NCI-H1694 (cell line): ENCODE measurements at places on chromosomes 5 and 9.

DNA sequence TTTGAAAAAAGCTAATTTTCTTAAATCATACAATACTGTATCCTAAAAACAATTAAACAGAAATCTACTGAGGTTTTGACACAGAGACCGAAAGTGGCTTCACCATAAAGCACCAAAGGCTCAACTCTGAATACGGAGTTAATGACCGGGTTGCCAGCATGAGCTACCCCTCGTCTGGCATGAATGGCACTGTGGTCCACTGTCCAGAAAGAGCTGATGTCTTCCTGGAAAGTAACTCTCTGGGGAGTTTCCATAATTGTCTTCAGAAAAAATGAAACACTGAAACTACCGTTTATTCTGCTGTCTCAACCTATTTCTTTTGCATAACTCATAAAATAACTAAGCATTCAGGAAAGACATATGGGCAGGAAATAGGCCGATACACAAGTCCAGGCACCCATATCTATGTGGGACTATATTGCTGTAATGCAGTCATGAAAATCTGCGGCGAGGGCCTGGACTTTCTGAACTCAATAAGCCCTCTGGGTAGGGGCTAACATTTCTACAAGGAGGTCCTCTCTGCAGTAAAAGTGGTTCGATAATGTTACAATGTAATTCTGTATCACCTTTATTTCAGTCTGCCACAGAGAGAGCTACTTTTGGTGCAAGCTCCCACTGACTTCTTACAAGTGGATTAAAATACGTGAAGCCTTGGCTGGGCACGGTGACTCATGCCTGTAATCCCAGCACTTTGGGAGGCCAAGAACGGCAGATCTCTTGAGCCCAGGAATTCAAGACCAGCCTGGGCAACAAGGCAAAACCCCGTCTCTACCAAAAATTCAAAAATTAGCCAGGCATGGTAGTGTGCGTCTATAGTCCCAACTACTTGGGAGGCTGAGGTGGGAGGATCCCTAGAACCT, 52.4 kb downstream of the ANKH start:
- DNase-seq: no peak

DNA sequence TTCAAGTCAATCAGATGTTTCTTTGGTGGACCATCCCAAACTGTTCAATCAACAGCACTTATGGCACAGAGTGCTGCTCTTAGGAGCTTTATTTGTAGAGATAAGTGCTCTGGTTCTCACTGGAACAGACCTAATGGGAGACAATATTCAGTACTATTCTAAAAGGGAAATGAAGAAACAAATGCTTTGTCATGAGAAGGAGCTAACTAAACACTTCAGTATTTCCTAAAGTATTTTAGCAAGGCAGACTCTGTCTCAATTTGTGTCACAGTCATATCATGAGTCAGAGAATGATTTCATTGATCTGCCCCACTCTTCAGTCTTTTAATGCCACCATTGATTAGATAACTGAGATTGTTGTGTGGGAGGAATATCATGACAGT, 175.3 kb downstream of the SLF1 start:
- no peak for DNase-seq

DNA sequence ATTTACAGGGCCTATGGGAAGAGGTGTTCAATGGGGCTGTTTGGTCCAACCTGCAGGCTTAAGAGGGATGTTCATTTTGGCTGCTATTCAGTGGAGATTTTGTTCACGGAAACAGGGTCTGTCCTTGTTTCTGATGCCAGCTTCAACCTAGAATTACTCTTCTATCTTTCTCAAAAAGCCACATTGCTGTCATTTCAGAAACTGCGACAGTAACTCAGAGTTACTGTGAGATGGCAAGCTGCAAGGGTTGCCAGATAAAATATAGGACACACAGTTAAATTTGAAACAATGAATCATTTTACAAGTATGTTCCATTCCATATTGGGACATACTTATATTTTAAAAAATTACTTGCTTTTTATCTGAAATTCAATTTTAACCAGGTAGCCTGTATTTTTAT, 128.0 kb downstream of the NPR3 start:
- no peak for DNase-seq

DNA sequence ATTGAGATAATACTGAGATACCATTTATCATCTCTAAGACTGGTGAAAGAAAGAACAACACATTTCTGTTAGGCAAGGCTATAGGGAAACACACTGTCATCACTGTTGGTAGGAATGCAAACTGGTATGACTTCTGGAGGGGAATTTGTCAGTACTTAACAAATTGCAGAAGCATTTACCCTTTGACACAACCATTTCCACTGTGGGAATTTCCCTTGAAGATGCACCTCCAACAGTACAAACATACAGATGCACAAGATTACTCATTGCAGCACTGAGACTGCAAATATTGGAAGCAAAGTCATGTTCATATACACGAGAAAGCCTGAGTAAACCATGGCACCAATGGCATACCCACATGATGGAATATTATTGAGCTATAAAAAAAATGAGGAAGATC, 17.6 kb downstream of the GM2A start:
- DNase-seq: no peak

DNA sequence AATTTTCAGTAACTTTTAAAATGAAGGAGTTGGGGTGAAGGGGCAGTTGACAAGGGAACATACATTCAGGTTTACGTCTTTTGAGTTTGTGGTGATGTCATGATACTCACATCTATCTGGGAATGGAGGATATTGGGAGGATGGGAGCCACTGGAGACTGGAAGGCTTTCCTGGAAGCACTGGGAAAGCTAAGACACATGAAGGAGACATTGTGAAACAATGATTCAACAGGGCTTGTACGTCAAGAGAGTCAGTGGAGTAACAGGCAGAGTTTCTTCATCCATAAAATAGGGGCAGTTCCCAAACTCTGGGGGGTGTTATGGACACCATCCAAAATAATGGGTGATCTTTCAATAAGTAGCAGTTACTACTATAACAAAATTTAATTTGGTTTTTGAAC, 572.8 kb downstream of the CCDC171 start:
- DNase-seq: no peak

- no peak for DNase-seq
Observed at GRCh38 chr5:38807570-38808483, 38.0 kb upstream of the OSMR start.

GRCh38 chr5:150266871-150267291, 22.7 kb downstream of the CAMK2A start:
- no peak for DNase-seq

GRCh38 chr9:87445646-87446045, 52.0 kb upstream of the DAPK1 start:
- no peak for DNase-seq

DNA sequence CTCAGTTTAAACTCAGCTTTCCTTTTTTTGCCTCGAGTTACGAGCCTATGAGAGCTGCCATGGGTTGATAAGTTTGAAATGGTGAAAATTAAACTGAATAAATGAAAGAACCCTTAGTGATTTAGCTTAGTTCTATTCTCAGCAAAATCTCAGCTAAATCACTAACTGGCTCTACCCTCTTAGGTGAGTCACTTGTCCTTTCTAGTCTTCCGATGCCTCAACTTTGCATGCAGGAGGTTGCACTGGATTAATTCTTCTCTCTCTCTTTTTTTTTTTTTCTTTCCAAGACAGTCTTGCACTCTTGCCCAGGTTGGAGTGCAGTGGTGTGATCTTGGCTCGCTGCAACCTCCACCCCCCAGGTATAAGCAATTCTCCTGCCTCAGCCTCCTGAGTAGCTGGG, 83.9 kb downstream of the PAPPA start:
- no peak for DNase-seq

DNA sequence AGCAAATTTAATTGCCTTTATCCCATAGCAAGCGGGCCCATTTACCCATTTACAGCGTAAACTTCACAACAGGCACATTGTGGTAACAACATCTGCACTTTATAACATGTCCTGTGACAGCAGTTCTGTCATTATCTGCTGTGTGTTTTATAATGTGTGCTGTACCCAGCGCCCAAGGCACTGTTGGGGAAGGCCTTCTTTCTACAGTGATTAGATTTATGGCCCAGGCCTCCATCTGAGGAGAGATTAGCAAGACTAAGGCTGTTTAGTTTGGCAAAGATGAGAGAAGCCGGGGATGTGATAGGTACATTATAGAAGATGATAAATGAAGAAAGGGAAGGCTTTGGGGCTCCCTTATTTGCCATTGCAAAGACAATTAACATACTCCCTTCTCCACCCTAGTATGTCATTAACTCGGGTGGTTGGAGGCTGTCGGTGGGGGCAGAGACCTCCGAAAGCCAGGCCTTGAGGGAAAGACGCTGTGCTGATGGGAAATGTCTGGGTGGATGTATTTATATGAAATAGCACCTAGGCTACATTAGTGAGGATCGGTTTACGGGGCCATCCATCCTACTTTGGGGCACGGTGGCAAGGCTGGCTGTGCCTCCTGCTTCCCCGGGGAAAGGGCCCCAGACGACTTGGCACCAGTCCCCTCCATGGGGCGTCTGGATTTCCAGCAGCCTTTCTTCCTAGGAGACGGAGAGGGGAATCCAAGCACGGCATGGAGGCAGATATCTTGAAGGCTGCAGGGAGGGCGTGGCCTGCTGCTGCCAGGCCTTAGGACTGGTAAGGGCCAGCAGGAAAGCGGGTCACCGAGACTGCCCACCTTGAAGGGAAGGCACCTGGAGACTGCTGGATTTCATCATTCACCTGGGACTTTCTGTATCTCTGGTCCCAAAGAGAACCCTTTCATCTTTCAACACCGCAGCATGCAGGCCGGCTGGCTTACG, 64.3 kb upstream of the PTCH1 start:
- DNase-seq: no peak

- peak; percentile 64 for DNase-seq
Observed at GRCh38 chr9:136483589-136484152, 831 bp upstream of the SEC16A start.

DNA sequence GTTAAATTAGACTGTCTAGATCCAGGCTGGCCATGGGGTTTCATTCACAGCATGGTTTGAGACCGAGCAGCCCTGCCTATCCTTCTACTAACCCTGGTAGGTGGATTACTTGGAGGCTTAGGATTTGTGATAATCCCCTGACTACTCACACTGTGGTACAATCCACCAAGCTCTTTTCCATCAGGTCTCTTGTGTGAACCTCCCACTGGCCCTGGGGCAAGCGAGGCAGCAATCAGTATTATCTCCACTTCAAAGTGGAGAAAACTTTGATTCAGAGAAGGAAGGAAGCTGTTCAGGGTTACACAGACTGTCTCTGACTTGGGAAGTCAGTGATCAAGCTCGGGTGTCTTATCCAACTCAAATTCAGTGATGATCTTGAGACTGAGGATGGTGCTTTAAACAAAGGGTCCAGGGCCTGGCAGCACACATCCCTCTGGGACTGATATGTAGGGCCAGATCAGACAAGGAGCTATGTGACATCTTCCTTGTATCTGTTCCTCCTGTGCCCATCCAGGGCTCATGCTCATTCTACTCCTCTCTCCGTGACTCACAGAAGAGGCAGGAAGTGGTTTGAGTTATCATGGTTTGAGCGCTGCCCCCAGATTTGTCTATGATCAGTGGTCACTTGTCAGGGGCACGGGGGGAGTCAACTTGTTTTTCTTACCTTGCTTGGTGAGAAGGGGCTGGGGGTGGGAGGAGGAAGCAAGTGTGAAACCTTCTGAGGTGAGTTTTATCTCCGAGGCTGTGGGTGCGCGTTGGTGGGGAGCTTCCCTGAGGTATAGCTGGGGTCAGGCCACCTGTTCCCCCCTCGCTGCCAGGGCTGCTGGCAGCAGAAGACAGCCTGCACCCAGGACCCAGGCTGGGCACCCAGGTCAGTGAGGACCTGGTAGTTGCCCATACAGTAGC, 48.6 kb downstream of the RGS3 start:
- no peak for DNase-seq

- peak; percentile 11 for DNase-seq
Observed at GRCh38 chr5:42767491-42768105, 11.0 kb downstream of the CCDC152 start.

DNA sequence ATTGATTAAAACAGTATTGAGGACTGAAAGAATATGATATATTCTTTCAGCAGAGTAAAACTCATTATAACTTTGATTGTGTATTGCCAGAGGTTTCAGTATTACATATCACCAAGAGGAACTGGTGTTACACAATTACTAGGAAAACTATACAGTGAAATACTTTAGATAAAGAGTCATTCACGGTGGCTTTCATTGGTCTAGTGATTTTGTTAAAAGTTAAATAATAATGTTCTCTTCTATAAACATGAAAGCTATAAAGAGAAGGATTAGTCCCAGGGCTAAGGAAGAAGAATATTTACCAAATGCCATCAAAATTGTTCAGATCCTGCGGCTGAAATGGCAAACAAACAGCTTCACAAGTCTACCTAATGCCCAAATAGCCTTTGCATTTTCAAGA, 306.2 kb downstream of the SEMA5A start:
- no peak for DNase-seq

- DNase-seq: no peak
Observed at GRCh38 chr5:59182760-59183159, 599.9 kb downstream of the RAB3C start.

DNA sequence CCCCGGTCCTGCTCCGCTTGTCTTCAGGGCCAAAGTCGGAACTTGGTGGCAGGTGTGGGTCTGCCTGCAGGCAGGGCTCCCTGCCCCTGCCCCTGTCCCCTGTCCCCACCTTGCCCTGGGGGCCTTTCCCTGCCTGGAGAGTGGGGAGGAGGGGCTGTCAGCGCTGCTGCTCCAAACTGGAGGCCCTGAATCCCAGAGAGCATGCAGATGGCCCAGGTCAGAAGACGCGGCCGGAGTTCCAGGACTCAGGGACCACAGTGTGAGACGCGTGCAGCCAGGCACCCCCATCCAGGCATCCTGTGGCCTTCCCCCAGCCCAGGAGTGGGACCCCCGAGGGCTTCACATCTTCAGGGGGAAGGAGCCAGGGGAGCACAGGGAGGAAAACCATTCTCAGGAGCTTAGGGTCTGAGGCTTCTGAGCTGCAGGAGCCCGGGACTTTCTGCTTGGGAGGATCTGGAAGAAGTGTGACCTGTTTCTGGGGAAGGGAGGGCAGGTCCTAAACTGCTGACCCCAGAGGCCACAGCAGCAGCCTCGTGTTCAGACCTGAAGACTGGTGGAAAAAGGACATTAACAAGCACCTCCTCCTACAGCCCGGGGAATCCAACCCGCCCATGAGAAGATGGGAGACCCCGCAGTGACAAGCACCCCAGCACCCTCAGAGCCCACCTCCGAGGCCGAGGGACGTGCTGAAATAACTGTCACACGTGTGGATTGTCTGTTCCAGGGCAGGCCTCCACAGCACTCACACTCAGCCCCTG, 38.0 kb downstream of the RASGEF1C start:
- DNase-seq: no peak

- no peak for DNase-seq
Observed at GRCh38 chr5:66660396-66660795, 64.2 kb downstream of the MAST4 start.

DNA sequence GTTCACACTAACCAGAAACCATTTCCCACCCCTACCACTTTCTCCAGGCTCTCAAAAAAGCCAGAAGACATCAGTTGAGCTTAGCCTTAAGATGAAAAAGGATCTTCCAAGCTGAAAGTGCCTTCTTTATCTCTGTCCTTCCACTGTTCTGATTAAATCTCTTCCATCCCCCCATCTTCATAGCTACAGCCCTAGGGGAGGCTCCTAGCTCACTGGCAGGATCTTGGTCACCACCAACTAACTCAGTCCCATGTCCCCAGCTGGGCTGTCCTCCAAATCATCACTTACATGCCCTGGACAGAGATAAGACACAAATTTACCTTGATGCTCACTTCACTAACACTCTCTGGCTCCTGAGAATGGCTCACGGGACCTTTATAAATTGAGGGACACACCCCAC, 14.3 kb downstream of the LCP2 start:
- no peak for DNase-seq
